ENCODE measurements at places on chromosomes 11 and 22.

DNA sequence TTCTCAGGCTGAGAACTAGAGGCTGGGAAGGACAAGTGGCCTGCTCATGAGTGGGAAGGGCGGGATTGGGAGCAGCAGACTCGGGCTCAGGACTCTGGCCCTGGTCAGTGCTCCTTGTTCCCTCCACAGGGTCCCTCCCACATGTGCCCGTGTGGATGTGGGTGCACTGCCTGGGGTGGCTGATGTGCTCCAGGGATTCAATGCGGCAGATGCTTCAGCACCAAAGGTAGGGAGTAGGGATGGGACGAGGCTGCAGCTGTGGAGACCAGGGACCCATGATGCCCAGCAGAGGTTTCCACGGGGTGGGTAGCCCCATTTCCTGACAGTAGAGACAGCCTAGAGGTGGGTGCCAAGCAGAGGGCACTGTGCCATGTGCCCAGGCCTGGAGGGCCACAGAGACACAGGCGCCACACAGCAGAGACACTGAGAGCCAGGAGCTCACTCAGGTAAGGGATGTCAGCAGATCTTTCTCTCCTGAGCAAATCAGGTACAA is 89.5 kb downstream of the GGTLC2 start:
- DNase-seq, result no peak

GRCh38 chr11:87030458-87031054 is 7.2 kb upstream of the TMEM135 start:
- DNase-seq, result no peak

- no peak for DNase-seq
Measured at GRCh38 chr11:48073031-48073861, 92.9 kb downstream of the PTPRJ start.

DNA sequence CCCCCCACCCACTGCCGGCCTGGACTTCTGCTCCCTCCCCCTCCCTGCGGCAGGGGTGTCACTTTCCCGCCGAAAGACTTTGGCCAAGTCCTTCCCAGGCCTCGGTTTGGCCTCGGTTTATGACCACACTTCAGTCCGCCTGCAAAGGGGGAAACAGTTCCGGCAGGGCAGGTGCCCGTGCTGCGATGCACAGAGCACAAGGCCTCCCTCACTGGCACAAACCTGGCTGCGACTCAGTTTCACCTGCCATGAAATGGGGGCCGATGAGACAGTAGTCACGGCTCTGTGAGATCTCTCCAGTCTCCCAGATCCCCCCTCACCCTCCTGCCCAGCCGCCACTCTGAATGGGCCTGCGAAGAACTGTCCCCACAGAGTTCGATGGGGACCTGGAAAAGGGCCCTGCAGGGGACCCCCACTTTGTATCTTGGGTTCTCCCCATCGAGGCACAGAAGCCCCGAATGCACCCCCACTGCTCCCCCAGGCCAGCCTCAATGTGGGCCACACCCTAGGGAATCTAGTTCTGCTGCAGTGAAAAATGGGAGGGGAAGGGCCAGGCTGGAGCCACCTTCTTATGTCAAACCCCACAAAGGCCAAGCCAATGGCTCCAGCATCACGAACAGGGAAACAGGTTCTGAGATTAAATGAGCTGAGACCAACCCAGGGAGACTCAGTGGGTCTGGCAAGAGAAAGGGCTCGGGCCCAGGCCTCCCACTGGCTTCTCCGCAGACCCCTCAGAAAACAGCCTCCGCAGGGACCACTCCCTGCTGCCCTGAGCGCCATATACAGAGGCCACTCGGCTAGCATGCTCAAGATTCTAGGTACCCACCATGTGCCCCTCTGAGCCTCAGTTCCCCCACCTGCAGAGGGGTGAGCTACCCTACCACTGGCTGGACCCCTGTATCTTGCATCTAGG is 29.0 kb downstream of the ARVCF start:
- no peak for DNase-seq

DNA sequence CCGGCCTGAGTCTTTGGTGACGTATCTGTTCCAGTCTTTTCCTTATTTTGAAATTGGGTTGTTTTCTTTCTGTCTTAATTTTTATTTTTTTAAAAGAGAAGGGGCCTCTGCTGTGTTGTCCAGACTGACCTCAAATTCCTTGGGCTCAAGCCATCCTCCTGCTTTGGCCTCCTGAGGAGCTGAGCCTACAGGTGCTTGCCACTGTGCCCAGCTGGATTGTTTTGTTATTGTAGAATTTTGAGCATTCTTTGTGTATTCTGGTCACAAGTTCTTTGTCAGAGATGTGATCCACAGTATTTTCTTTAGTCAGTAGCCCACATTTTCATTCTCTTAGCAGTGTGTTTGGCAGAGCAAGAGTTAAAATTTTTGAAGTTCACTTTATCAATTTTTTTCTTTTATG is 100.1 kb downstream of the ATXN10 start:
- DNase-seq, result no peak

DNA sequence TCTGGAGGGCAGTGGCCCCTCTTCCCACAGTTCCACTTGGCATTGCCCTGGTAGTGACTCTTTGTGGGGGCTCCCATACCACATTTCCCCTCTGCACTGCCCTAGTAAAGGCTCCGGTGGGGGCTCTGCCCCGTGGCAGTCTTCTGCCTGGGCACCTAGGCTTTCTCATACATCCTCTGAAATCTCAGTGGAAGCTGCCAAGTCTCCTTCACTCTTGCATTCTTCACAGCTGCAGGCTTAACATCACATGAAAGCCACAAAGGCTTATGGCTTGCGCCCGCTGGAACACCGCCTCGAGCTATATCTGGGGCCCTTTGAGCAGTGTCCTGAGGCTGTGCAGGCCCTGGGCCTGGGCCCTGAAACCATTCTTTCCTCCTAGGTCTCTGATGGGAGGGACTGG is 25.3 kb downstream of the PLEKHB1 start:
- no peak for DNase-seq

- DNase-seq, result no peak
Measured at GRCh38 chr22:29625090-29625825, 21.8 kb downstream of the NF2 start.

Data from epithelial cell of prostate (primary cell).